ENCODE measurements at places on chromosomes 3 and 15.

DNA sequence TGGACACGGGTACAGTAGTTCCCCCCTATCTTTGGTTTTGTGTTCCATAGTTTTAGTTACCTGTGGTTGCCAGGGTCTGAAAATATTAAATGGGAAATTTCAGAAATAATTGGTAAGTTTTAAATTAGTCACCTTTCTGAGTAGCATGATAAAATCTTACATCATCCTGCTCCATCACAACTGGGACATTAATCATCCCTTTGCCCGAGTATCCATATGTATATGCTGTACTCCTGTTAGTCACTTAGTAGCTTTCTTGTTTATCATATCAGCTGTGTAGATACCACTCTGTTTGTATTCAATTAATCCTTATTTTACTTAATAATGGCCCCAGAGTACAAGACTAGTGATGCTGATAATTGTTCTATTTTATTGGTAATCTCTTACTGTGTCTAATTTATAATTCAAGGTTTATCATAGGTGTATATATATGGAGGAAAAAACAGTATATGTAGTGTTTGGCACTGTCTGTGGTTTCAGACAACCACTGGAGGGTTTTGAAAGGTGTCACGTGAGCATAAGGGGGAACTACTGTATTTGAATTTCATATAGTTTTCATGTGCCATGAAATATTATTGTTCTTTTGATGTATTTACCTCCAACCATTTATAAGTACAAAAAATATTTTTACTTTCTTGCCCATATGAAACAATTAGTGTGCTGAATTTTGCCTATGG is 41.4 kb downstream of the CTDSPL2 start:
- no peak for DNase-seq

DNA sequence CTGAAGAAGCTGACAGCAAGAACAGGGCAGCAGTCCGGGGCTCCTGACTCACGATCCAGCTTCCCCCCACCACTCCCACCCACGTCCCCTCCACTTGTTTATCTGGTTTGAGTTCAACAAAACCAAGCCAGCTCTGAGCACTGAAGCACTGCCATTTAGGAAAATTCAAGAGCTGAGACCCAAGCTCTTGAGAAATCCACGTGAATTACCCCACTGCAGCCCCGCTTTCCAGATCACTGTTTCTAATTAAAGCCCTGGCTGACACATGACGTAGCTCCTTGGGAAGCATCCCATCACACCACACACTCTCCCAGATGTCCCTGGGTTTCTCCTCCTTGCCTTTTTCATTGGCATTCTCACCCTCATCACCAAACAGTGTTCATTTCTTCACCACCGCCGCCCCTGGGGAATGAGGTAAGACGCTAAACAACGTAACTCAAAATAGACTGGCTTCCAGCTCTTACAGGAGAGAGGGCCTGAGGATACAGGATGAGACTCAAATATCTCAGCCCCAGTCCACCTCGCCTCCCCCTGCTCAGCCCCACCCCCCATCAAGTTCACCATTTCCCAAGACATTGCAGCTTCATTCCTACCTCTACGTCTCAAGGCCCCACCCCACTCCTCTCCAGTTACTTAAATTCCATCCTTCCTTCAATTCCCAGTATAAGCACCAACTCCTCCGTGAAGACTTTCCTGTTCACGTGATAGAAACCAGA is 95.4 kb downstream of the SRGAP3 start:
- DNase-seq: no peak

DNA sequence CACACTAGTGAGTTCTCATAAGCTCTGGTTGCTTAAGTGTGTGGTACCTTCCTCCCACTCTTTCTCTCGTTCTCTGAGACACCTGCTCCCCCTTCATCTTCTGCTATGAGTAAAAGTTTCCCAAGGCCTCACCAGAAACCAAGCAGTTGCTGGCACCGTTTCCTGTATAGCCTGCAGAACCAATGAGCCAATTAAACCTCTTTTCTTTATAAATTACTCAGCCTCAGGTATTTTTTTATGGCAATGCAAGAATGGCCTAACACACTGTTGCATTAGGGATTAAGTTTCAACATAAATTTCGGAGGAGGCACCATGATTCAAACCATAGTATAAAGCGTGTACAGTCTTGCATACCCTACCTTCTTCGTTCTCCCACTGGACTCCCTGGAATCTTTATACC is 252.3 kb upstream of the CHRM5 start:
- no peak for DNase-seq

GRCh38 chr3:78666470-78666800 is 1101.4 kb downstream of the ROBO1 start:
- no peak for DNase-seq

DNA sequence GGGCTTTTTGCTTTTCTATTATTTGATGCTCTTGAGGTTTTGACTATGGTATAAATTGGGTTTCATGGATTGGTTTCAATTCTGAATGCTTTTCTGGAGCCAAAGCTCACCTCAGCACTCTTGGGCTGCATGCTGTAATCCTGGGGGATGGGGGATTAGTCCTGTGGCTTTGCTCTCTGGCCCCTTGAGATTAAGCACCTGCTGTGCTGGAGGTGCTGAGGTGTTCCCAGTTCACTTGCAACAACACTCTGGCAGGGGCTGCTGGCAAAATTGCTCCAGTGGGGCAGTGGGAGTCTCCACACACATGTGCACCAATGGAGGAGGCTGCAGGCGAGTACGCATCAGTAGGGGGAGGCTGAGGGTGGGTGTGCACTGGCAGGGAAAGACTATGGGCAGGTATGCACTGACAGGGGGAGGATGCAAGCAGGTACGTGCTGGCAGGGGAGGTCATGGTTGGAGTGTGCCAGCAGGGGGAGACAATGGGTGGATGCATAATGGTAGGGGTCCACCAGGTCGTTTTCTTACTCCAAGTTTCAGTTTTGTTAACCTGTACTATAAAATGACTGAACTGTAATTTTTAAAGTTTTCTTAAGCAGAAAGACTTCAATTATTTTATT is 489.2 kb downstream of the FGF12 start:
- DNase-seq: no peak

GRCh38 chr3:60189304-60189703 is 1061.9 kb downstream of the FHIT start:
- DNase-seq: no peak

- no peak for DNase-seq
Observed at GRCh38 chr15:29871401-29871800, 49.1 kb upstream of the TJP1 start.

GRCh38 chr3:186261638-186262037 is 100.4 kb downstream of the DGKG start:
- no peak for DNase-seq

DNA sequence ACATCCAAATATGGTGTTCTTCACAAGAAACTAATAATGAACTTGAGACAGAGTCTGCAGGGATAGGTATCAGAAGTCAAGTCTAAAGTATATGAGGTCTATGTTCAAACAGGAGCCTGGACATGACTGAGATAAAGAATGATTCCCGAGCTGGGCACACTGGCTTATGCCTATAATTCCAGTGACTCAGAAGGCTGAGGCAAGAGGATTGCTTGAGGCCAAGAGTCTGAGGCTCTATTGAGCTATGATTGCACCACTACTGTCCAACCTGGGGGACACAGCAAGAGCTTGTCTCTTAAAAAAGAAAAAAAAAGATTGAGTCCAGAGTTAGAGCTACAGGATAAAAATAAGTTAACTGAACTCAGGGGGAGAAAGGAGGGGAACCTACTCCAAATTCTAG is 246.5 kb downstream of the LRRN1 start:
- no peak for DNase-seq

DNA sequence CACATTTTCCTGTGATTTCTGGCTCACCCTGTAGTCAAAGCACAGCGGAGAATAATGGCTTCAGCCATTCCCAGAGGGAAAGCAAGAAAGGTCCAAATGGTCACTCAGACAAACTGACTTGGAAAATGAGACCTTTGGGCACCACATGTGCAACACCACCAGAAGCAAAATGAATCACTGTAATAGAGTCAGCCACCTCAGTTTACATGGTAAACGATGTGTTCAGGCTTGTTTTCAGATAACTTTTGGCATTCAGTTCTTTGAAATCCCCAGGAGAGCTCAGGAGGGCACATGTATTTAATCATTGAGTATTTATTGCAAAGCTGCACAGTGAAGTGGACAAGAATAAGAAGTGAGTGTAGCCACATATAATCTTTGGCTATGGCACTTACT is 38.4 kb upstream of the ALCAM start:
- no peak for DNase-seq

DNA sequence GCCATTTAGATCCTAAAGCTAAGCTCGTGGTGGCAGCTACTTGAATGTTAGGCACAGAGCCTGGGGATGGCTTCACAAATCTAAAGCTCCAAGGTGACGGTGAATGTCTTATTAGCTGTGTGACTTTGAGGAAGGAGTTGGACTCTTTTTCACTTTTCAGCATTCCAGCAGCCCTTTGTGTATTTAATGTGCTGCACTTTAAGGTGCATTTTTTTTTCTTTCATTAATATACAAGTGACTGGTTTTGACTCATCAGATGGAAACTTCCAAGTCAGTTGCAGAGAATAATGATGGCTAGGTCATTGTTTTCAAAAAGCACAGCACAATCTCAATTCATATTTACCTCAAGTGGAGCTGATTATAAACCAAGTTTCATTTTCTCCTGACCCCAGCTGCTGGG is 55.8 kb downstream of the TMED3 start:
- DNase-seq: no peak

- no peak for DNase-seq
Observed at GRCh38 chr15:101431301-101431700, 58.2 kb downstream of the PCSK6 start.

GRCh38 chr15:61680260-61681037 is 379.8 kb downstream of the VPS13C start:
- DNase-seq: no peak

GRCh38 chr15:95141486-95141885 is 910.1 kb downstream of the MCTP2 start:
- no peak for DNase-seq

DNA sequence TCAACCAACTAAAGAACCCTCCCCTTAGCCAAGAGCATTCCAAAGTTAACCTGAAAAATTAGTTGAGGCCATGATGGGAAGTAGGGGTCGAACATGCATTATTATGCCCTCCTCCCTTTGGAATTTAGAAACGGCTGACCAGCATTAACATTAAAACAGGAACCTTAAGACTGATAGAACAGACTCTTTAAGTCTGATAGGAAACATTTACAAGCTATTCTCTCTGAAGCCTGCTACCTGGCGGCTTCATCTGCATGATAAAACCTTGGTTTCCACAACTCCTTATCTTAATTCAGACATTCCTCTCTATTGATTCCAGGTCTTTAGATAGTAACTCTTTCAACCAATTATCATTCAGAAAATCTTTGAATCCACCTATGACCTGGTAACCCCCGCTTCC is 331.0 kb downstream of the CGGBP1 start:
- DNase-seq: no peak

- DNase-seq: no peak
Observed at GRCh38 chr3:190655933-190656332, 142.0 kb downstream of the IL1RAP start.

- DNase-seq: no peak
Observed at GRCh38 chr3:51875501-51875900, at the start of gene IQCF5. Gene IQCF5, minus strand, starts transcription at chr3:51875601. Its CDS starts 70 bp downstream, at chr3:51875531.

DNA sequence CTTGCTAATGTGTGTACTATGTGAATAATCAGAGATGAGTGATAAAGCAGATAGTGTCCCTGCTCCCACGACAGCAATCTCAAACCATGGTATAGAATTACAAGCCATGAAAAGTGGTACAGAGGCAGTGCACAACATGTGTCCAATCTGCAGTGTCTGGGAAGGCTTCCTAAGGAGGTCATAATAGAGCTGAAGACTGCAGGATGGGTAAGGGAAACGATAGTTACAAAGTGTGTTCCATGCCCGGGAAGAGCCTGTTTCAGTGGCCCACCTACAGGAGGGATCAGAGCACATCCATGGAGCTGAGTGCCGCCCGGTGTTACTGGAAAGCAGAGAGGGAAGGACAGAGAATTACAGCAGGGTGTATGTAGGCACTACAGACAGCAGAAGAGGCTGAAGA is 48.9 kb downstream of the PAK2 start:
- no peak for DNase-seq

- DNase-seq: no peak
Observed at GRCh38 chr3:152266221-152266995, 2.3 kb upstream of the MBNL1 start.

DNA sequence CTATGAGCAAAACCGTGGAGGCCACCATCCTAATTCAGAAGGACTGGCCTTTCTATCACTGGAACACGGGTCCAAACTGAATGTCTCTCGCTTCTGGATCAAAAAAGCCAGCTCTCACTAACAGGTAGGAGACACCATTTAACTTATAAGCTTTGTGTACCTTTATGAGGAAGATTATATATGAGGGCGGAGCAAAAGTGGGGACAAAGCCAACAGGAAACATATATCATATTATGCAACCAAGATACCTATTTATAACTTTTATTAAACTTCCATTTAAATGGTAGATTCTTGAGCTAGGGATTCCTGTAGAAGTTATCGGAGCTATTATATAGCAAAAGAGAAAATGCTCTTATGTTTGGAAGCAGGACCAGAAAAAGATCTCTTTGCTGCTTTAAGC is 78.4 kb downstream of the IGF2BP2 start:
- no peak for DNase-seq

DNA sequence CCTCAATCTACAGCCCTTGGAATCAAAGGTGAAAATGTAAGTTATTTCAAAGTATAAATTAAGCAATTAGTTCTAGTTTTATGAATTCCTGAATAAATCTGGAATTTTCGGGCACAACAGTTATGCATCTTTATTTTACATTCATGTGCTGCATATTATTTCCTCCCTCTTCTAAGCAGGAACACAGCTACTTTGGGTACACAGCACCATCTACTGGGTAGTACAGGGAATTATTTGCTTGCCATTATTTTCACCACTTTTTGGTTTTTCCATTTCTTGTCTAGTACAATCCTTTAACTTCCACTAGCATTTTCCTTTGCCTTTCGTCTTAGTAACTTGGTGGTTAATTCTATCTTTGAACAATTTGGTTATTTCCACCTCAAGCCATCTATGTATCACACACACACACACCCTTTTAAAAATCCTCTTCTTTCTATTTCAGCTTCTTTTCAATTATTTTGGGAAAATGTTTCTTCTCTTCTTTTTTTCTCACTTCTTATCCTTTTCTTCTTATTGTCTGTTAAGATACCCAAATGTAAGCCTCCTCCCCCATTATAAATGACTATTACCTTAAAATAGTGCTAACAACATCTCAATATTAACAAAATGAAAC is 451.0 kb downstream of the MFSD1 start:
- no peak for DNase-seq

- DNase-seq: no peak
Observed at GRCh38 chr3:172262991-172263608, 185.2 kb downstream of the GHSR start.

DNA sequence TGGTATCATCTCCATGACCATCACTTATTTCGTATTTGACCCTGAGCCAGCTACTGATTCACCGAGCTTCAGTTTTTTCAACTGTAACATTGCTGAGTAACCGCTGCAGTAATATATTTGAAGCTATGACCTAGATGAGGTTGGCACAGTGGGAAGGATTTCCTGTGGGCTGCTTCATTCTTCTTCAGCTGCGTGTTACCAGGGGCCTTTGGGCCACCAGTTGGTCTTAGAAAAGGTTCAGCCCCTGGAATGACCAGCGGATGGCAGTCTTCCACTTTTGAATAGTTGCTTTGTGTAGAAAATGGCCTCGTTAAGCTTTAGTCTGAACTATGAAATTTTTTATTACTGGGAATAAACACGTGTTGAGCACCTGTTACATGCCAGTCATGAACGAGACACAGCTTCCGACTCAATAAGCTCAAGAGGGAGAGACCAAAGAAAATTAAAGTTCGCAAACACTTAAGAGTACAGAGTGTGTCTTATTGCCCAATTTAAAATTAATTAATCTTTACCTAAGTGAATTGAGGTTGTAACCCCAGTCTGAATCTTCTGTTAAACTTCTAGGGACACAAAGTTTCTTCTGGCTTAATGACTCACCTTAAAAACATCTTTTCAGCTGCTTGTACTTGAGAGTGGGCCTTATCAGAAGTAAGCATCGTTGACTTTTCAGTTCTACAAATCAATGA is 57.6 kb upstream of the NR2E3 start:
- no peak for DNase-seq
